Choroid plexus epithelial cell (primary cell): ENCODE measurements at places on chromosomes 2 and 18.
A peak's percentile ranks its signal among the peaks of the same experiment; 100 is the strongest.

- DNase-seq: no peak
Observed at GRCh38 chr18:11981192-11981542, at the start of gene IMPA2. Gene IMPA2 (plus strand): TSS chr18:11981507. CDS start chr18:11981670, 163 bp downstream.

- peak; percentile 92 for DNase-seq
Observed at GRCh38 chr2:144459937-144460336, 60.0 kb downstream of the ZEB2 start.

DNA sequence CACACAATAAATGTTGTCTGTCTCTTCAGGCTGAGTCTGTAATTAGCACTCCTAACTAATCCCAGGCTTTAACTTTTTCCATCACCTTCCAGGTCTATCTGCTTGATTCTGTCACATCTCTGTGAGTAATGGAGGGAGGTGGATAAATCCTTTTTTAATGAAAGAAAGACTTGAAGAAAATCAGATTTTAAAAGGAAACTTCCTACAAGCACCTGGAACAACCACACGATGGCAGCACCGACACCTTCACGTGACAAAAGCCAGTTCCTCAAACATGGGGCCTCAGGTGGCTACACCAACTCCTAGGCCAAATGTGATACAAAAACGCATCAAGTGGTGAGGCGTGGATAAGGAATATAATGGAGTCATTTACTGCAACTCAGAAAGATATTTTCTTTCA, 41.8 kb downstream of the TGFBRAP1 start:
- peak; percentile 73 for DNase-seq

DNA sequence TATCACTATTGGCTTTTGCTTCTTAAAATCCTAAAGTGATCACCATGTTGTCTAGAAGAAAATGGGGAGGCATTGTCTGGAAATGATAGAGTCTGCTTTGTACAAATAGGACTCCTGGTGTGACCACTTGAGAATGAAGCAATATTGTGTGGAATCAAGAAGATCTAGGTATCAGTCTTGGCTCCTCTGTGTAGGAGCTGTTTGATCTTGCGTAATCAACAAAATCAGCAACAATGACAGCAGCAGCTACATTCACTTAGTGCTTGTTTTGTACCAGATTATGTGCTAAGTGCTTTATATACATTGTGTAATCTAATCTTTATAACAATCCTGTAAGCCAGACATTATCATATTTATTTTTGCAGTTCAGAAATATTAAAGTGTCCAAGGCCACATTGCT, 17.8 kb downstream of the NCOA1 start:
- DNase-seq: peak; percentile 35

DNA sequence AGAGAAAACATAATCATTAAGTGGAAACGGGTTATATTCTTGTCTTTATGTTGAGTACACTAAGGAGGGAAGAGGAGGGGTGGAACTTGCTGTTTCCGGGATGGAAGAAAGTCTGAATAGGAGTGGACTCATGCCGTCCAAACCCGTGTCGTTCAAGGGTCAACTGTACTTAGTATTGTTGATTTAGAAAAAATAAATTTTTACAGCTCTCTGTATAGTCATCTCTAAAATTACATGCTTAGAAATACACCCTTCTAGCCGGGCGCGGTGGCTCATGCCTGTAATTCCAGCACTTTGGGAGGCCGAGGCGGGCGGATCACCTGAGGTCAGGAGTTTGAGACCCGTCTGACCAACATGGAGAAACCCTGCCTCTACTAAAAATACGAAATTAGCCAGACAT, 29.4 kb downstream of the RIF1 start:
- DNase-seq: no peak

GRCh38 chr2:220646424-220646823, 925.7 kb downstream of the EPHA4 start:
- no peak for DNase-seq

DNA sequence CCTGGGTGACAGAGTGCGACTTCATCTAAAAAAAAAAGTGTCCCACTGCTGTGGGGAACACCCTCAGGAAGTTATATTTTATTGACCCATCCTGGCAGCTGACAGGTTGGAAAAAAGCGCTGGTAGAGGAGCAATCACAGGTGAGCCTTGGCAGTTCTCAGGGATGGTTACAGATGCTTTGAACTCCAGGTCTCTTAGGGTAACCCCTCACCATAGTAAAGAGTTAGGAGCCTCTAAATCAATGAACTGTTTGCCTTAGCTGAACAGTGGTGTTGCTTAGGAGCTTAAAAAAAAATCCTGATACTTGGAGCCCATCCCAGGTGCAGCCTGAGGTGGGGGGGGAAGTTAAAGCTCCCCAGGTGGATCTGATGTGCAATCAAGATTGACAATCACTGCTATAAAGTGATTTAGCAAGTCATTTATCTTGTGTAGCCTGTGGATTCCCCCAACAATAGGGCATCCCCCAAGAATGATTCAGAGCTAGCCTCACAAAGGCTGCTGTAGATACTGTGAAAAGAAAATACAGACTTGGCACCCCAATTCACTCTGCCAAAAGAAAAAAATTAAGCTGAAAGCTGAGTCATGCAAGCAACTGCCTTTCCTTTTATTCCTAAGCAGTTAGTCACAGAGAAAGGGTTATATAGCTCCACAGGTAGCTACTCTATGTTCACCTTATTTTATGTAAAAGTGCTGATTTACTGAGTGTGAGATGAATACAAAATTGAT, 14.8 kb downstream of the SLC16A14 start:
- peak; percentile 74 for DNase-seq

DNA sequence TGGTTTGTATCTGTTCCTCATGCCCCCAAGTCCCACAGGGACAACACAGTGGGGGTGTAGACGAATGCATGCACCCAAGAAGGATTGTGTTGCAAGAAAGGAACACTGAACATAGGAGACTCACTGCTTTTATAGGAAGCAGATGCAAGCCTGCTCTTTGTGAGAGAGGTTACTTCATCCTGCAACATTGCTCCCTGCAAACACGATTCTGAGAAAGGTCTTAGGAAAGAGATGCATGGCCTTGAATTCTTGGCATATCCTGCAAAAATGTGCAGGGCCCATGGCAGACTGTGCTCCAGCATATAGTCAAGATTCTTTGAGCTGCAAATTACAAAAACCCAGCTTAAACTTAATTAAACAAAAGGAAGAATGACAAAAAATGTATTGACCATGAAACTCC, 312.2 kb upstream of the MGAT5 start:
- no peak for DNase-seq

DNA sequence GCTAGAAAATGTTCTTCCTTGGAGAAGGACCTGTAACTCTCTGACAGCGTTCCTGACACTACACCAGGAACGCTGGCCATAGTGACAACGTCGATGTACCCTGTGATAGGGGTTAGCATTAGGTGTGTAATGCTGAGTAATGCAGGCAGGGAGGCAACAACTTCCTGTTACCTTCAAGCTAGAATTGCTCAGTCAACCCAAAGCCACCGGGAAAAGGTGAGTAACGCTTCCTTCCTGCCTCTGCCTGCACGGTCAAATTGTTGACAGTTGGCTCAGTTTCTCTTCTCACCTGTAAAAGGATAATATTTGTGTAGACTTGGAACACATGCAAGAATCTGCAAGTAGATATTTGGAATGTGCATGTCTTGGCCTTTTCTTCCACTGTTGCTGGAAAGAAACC, 12.7 kb downstream of the FAM110C start:
- DNase-seq: no peak

DNA sequence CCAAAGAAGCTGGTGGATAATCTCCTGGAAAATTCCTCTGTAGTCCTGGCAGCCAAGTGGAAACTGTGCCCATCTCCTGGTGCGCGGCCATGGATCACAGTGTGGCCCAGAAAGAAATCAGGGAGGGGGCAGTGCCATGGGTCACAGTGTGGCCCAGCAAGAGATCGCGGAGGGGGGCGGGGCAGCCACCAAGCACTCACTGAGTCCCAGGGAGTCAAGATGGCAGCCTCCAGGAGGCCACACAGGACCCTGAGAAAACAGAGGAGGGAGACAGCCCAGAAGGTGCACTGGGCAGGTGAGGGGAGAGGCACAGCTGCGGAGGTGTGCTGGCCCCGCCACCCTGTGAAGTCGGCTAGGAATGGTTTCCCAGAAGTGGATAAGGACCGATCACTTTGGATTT, 8.1 kb upstream of the ATP6V1B1 start:
- no peak for DNase-seq

- DNase-seq: no peak
Observed at GRCh38 chr2:101930019-101930418, 61.7 kb upstream of the IL1R2 start.

DNA sequence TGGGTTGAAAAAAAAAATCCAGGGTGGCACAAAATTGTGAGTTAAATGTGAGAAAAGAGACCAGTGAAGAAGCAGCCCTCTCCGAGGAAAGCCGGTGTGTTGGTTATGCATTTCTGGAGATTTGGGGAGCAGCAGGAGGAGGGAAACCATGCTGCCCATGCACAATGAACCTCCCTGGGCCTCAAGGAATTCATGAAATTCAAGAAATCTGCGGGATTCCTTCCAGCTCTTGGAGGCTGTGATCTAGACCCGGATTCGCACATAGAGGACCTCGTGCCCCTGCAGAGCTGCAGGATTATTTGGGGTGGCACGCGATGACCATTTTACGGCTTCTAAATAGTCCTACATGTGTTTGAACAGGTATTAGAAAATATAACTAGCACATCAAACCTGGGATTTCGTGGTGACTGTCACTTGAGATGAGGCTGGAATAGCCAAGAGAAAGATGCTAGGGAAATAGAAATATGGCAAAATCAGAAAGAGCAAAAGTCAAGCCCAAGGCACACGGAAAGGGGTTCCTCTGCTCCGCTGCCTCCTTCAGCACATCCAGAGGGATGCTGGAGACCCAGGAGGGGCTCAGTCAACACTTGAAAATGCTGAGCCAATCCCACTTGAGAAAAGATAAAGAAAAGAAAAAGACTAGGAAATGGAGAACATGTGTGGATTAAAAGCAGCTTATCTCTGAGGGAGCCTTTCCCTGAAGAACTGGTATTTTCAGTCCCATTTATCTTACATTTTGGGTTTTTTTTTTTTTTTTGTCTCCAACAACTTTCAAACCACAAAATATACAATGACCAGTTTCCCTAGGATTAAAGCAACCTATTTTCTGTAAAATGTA, 22.0 kb downstream of the KCTD1 start:
- DNase-seq: peak; percentile 44

DNA sequence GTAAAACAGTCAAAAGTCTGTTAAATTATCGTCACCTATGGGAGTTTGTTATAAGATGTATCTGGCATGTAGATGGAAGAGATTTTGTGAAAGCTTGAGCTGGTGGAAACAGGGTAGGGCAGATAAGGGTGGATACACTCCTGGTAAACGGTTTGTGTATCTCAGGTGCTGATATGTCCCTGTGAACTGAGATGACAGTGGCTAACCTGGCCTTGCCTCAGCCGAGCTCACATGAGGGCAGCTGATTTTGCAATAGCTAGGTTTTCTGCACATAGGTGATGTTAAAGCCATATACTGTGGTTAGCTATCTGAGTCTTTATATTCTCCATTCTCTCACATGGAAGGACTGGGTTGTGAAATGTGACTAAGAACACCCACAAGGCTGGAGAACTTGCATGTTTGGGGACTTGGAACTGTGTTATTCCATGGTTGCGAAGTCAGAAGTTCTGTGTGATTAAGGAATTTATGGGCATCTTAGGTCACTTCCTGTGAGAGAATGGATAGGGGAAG, 205.1 kb downstream of the TPGS2 start:
- no peak for DNase-seq

- DNase-seq: no peak
Observed at GRCh38 chr2:202030691-202031090, 3.0 kb upstream of the FZD7 start.

GRCh38 chr2:120230515-120231471, 7.6 kb upstream of the TMEM185B start:
- DNase-seq: no peak

DNA sequence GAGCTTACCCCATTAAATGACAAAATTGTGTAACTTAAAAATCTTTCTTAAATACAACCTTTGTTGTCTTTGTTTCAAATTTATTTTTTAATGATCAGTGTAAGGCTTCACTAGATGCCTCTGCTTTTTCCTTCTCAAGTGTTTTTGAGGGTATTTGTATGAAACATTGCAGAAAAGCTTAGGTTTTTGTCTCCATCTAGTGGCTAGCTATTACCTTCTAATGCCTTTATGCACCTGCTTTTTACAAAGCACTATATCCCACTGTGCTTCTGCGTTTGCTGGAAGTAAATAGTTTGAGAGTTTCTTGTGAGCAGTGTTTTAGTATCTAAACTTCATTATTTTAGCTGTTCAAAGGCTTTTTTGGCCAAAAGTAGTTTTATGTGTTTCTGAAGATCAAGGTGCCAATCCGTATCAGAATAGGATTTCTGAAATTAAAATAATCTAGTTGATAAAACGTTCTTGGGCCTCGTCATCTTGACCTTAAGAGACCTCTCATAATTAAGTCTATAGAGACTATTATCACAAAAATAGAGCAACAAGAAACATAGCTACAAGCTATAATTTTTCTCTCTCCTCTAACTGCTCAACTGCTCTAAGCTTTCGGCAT, 47.0 kb downstream of the IWS1 start:
- peak; percentile 86 for DNase-seq

DNA sequence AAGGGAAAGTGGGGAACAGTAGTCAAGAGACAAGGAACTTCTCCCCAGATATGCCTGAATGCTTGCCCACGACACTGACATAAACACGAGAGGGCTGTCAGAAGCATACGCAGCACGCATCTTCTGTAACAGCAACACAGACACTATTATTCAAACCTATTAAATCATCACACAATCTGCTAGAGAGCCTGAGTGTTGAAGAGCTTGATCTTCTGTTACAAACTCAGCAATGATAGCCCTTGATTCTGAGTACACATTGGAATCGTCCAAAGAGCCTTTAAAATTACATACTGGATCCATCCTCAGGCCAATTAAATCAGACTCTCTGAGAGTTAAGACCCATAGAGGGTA, 111.6 kb downstream of the ZNF521 start:
- no peak for DNase-seq

GRCh38 chr2:212970132-212970531, 181.3 kb downstream of the IKZF2 start:
- peak; percentile 62 for DNase-seq

DNA sequence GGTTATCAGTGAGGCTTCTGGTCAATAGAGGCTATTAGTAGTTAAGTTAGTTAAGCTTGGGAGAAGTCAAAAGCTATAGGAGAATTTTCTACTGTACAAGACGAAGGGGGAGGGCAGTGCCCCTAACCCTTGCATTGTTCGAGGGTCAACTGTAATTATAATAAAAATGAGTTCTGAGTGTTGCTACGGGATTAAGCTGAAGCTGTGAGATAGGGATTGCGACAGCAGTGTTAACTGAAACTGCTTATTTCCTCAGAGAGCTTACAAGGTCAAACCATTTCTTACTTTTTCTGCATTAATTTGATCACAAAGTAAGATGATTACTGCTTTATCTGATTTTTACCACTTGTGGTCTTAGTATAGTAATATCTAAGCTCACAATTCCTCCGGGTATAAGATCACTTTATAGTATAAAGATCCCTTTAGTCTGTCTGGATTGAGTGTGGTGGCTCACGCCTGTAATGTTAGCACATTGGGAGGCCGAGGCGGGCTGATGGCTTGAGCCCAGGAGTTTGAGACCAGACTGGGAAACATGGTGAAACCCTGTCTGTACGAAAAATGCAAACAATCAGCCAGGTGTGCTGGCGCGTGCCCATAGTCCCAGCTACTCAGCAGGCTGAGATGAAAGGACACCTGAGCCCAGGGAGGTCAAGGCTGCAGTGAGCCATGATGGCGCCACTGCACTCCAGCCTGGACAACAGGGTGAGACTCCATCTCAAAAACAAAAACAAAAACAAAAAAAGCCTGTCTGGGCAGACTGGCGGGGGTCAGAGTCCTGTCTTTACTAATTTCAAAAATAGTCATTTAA, 119.5 kb upstream of the TLK1 start:
- DNase-seq: no peak

- no peak for DNase-seq
Observed at GRCh38 chr2:54687595-54688152, 35.8 kb upstream of the EML6 start.
